A673 (cell line): ENCODE measurements at places on chromosomes 16 and 17. TPM values are rescaled to one million over a fixed set of nuclear protein-coding genes. Genes with fewer than 3 reads are reported as not detected.

DNA sequence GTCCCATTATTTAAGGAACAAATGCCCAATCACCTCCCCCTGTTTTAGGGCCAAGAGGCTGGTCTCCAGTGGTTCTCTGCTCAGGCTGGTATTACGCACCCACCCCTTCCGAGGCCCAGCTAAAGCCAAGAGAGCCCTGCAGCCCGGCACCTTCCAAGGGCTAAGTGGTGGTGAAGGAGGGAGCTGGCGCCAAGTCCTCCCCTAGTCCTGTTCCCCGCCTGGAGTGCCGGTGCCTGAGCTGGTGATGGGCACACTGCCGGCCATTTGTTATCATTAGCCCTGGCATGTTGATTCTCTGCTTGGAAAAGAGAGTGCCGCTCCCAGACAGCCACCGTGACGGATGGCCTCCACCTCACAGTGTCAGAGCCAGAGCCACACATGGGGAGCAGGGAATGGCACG, 31.9 kb downstream of the GRIN2C start:
- DNase-seq: no peak
- no peaks in the 10 kb centered on the region for H3K36me3 ChIP-seq
- H3K27me3 ChIP-seq: no peaks in the 10 kb centered on the region
- H3K4me3 ChIP-seq: no peak overlapping the region
- no peak overlapping the region for H3K27ac ChIP-seq
- peaks cover 45% of the 10 kb centered on the region for H3K4me1 ChIP-seq

GRCh38 chr16:14436401-14436955, 193.6 kb downstream of the PARN start:
- H3K4me1 ChIP-seq: no peaks in the 10 kb centered on the region
- no peak overlapping the region for H3K4me3 ChIP-seq
- no peaks in the 10 kb centered on the region for H3K27me3 ChIP-seq
- DNase-seq: no peak

- peaks cover 43% of the 10 kb centered on the region for H3K36me3 ChIP-seq
- no peak for DNase-seq
- no peak overlapping the region for H3K4me3 ChIP-seq
- H3K27ac ChIP-seq: no peak overlapping the region
- no peaks in the 10 kb centered on the region for H3K27me3 ChIP-seq
These were observed 49.1 kb downstream of the ZNF778 start for GRCh38 chr16:89266521-89267134.

DNA sequence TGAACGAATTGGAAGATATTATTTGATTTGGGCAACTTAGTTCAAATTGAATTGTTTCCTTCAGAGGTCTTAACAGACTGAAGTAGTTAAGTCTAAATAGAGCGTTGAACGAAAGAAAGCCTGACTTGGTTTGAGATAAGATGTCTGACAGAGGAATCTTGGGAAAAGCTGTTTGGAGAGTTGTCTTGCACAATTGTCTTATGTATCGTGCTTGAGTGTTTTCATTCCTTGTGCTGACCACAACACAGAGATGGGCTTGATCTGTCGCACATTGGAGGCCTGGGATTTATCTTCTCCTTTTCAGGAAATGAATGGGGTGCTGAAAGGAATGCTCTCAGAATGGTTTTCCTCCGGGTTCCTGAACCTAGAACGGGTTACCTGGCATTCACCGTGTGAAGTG, 7.8 kb downstream of the MLYCD start:
- H3K4me1 ChIP-seq: no peaks in the 10 kb centered on the region
- no peak overlapping the region for H3K27ac ChIP-seq
- H3K4me3 ChIP-seq: no peak overlapping the region
- H3K36me3 ChIP-seq: no peaks in the 10 kb centered on the region
- H3K27me3 ChIP-seq: no peaks in the 10 kb centered on the region

- peaks cover 19% of the 10 kb centered on the region for H3K27me3 ChIP-seq
- no peaks in the 10 kb centered on the region for H3K36me3 ChIP-seq
- no peak for DNase-seq
- no peak within 1 kb of the TSS for H3K27ac ChIP-seq
- peak within 1 kb of the TSS; percentile 49 for H3K4me3 ChIP-seq
- peaks cover 27% of the 10 kb centered on the region for H3K4me1 ChIP-seq
These were observed at the start of gene COL1A1 for GRCh38 chr17:50201276-50201854. COL1A1 (minus strand) TSS chr17:50201631; CDS start chr17:50201513, 118 bp downstream.

GRCh38 chr17:17950806-17951205, 21.4 kb downstream of the TOM1L2 start:
- no peak for DNase-seq
- no peaks in the 10 kb centered on the region for H3K36me3 ChIP-seq
- H3K27me3 ChIP-seq: no peaks in the 10 kb centered on the region
- H3K4me3 ChIP-seq: no peak overlapping the region
- H3K27ac ChIP-seq: no peak overlapping the region

DNA sequence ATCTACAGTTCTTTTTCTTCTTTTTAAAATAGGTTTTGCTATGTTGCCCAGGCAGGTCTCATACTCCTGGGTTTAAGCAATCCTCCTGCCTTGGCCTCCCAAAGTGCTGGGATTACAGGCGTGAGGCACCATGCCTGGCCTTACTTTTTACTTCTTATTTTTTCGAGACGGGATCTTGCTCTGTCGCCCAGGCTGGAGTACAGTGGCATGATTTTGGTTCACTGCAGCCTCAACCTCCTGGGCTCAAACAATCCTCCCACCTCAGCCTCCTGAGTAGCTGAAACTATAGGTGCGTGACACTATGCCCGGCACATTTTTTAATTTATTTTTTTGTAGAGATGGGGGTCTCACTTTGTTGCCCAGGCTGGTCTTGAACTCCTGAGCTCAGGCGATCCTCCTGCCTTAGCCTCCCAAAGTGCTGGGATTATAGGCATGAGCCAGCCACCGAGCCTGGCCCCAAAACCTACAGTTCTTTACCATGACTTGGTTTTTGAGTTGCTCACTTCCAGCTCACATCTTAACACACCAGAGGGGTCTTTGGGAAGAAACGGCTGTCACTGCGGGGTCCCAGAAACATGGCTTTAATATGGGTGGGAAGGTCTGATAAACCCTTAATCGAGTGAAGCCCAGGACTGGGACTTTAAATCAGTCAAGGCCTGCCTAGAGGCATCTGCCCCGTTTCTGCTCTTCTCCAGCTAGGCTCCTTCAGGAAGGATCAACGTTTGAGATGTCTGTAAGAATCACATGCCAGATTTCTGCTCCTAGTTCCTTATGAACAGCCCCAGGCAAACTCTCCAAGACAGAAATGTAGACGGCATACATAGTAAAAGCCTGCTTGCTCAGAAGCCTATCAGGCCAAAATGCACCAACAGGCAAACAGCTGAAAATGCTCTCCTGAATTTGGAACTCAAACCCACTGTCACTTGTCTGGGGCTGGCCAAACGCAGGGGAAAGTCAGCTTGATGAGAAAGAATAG, 91.7 kb upstream of the TOB1 start:
- H3K4me3 ChIP-seq: no peak overlapping the region
- no peak for DNase-seq
- no peak overlapping the region for H3K27ac ChIP-seq
- no peaks in the 10 kb centered on the region for H3K36me3 ChIP-seq

- no peak overlapping the region for H3K4me3 ChIP-seq
- no peaks in the 10 kb centered on the region for H3K27me3 ChIP-seq
- no peaks in the 10 kb centered on the region for H3K4me1 ChIP-seq
- no peak for DNase-seq
These were observed 534.5 kb downstream of the TMEM114 start for GRCh38 chr16:8055761-8056160.

GRCh38 chr16:89795676-89796075, 20.8 kb downstream of the FANCA start:
- peaks cover 79% of the 10 kb centered on the region for H3K36me3 ChIP-seq
- no peak overlapping the region for H3K4me3 ChIP-seq
- H3K27ac ChIP-seq: no peak overlapping the region

DNA sequence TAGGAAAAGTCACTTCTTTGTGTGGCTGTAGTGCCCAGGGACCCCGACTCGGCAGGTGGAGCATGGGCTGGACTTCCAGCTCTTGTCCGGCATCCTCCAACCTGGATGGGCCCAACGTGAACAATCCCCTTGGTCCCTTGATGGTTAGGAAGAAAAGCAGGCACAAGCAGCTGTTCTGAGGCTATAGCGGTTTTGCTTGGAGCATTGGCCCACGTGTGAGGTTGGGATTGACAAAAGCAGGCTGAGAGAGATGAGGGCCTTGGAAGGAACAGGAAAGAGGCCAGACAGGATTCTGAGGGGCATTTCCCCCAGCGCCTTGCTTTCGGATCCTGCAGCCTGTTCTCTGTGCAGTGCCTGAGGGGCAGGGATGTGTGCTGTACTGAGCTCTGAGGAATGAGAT, 28.1 kb downstream of the SCNN1B start:
- peaks cover 6% of the 10 kb centered on the region for H3K4me1 ChIP-seq
- peak overlapping the region; percentile 4 for H3K27ac ChIP-seq
- DNase-seq: no peak

DNA sequence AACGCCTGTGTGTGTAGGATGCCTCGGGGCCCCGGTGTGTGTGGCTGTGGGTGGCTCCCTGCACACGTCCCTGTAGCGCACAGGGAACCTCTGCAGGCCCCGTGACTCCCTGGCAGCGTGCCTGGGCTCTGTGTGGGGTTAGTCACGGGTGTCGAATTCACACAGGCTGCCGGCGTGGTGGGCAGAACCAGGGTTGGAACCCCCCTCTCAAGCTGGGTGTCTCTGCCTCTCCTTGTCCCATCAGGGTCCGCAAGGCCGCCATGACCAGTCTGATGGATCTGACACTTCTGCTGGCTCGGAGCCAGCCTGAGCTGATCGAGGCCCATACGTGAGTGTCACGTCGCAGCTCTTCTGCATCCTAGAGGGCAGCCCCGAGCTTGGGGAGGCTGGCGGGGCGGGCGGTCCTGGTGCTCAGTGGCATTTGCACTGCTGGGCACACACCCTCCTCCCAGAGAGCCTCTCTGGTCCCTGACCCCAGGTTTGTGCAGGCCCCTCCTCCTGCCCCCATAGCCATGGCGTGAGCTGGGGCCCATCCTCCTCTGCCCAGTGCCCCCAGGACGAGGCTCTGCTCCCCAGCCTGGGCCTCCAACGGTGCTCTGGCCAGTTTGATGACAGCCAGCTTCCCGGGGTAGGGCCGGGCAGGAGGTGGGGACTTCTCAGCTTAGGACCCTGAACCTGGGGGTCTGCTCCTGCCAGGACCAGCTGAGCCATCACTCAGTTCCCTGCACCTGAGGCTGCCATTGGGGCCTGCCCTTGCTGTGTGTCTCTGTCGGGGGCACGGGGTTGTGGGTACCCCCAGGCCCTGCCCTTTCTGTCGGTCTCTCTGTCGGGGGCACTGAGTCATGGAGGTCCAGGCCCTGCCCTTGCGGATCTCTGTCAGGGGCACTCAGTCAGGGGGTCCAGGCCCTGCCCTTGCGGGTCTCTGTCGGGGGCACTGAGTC, 88.1 kb upstream of the ZNF750 start:
- no peak overlapping the region for H3K27ac ChIP-seq
- peaks cover 18% of the 10 kb centered on the region for H3K4me1 ChIP-seq

- no peaks in the 10 kb centered on the region for H3K36me3 ChIP-seq
- no peak overlapping the region for H3K4me3 ChIP-seq
- no peaks in the 10 kb centered on the region for H3K4me1 ChIP-seq
- no peaks in the 10 kb centered on the region for H3K27me3 ChIP-seq
These were observed 123.7 kb upstream of the CCL2 start for GRCh38 chr17:34131386-34131785.

- no peaks in the 10 kb centered on the region for H3K36me3 ChIP-seq
- no peak for DNase-seq
- H3K4me3 ChIP-seq: no peak overlapping the region
- H3K27me3 ChIP-seq: peaks cover 34% of the 10 kb centered on the region
These were observed 839 bp upstream of the METRN start for GRCh38 chr16:714079-714478.

- peaks cover 21% of the 10 kb centered on the region for H3K4me1 ChIP-seq
- no peak overlapping the region for H3K4me3 ChIP-seq
- no peaks in the 10 kb centered on the region for H3K27me3 ChIP-seq
- DNase-seq: no peak
These were observed 38.2 kb downstream of the GRB2 start for GRCh38 chr17:75367312-75367711.

- H3K36me3 ChIP-seq: no peaks in the 10 kb centered on the region
- H3K27me3 ChIP-seq: no peaks in the 10 kb centered on the region
- no peak overlapping the region for H3K4me3 ChIP-seq
- H3K27ac ChIP-seq: no peak overlapping the region
- peaks cover 10% of the 10 kb centered on the region for H3K4me1 ChIP-seq
These were observed 9.9 kb upstream of the KDM8 start for GRCh38 chr16:27193300-27193990.

- no peaks in the 10 kb centered on the region for H3K4me1 ChIP-seq
- H3K4me3 ChIP-seq: no peak overlapping the region
These were observed 68.6 kb downstream of the HAPSTR1 start for GRCh38 chr16:9159839-9160550.

DNA sequence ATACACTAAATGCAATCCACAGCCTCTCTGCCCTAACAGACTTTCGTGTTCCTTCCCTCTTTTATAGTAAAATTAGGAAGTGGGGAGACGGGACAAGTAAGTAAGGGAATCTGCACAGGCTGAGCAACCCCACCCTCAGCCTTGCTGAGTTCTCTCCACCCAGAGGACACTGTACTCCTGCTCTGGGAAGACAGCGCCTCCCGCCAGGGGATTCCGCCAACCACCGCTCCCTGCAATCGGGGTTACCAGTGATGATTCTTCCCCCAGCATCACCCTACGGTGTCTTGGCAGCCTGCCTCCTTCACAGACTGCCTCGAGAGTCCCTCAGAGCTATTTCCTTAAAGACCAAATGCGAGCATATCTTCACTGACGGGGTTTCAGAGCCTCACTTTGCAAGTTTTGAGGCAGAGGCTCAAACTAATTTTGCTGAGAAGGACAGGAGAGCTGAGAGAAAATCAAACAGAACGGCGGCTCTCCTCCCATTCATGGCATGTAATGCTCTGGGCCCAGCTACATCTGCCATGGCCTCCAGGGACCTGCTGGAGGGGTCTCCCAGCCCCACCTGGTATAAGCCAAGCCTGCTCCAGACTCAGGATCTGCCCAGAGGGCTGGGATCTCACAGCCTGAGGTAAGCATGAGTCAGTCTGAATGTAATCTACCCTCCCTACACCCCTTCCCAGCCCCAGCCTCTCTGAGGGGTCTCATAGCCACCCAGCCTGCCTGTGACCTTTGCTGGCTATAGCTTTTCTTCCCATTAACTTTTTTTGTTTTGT, 22.7 kb upstream of the ASGR2 start:
- DNase-seq: no peak
- H3K4me1 ChIP-seq: peaks cover 14% of the 10 kb centered on the region
- no peak overlapping the region for H3K4me3 ChIP-seq
- H3K36me3 ChIP-seq: no peaks in the 10 kb centered on the region

STAC2 gene
- total RNA-seq: 1.3 and 2.8 TPM in 2 replicates

KRT36 gene
- total RNA-seq: not detected in 2 replicates

CDYL2 gene
- total RNA-seq: 0.48 and 0.64 TPM in 2 replicates

ITGAD gene
- total RNA-seq: not detected in 2 replicates

LYZL6 gene
- not detected in 2 replicates for total RNA-seq

MEOX1 gene
- 0.82 and 1.1 TPM in 2 replicates for total RNA-seq

MXRA7 gene
- 61.5 and 62.8 TPM in 2 replicates for total RNA-seq
